Naive thymus-derived CD8-positive, alpha-beta T cell (primary cell): ENCODE measurements at places on chromosomes 4 and X.

DNA sequence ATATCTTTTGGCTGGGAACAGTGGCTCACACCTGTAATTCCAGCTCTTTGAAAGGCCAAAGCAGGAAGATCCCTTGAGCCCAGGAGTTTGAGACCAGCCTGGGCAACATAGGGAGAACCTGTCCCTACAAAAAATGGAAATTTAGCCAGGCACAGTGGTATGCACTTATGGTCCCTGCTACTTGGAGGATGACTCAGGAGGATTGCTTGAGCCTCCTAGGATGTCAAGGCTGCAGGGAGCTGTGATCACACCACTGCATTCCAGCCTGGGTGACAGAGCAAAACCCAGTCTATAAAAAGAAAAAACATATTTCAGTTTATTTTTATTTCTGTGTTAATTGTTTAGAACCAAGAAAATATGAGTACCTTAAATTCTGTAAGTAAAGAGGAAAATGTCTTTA lies 123.7 kb downstream of the CBR4 start:
- no peak overlapping the region for H3K4me3 ChIP-seq
- DNase-seq: no peak
- no peak overlapping the region for H3K27ac ChIP-seq
- no peaks in the 10 kb centered on the region for H3K4me1 ChIP-seq

GRCh38 chr4:52081216-52081615 lies 30.1 kb downstream of the SPATA18 start:
- H3K4me3 ChIP-seq: no peak overlapping the region
- no peak for DNase-seq
- H3K27ac ChIP-seq: no peak overlapping the region
- no peaks in the 10 kb centered on the region for H3K4me1 ChIP-seq
- no peaks in the 10 kb centered on the region for H3K36me3 ChIP-seq
- peaks cover 20% of the 10 kb centered on the region for H3K27me3 ChIP-seq

DNA sequence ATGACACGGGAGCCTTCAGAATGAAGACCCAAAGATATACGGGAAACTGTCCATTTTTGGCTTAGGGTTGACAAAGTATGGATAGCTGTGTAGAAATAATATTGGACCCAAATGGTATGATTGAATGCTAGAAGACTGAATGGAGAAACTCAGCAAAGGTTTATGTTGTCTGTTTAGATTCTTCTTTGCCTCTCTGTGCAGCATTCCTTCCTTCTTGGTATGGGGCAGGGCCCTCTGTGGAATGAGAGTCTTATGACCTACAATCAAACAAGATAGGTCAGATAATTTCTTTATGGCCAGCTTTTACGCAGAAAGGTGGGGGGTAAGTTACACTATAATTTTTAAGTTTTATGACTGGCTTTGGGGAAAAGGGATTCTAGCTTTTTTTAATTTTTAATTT lies 124.3 kb downstream of the PCDH10 start:
- H3K27me3 ChIP-seq: no peaks in the 10 kb centered on the region
- H3K4me3 ChIP-seq: no peak overlapping the region
- H3K4me1 ChIP-seq: no peaks in the 10 kb centered on the region

GRCh38 chr4:146437778-146438177 lies 84.0 kb downstream of the SLC10A7 start:
- DNase-seq: no peak
- H3K36me3 ChIP-seq: peaks cover 9% of the 10 kb centered on the region

DNA sequence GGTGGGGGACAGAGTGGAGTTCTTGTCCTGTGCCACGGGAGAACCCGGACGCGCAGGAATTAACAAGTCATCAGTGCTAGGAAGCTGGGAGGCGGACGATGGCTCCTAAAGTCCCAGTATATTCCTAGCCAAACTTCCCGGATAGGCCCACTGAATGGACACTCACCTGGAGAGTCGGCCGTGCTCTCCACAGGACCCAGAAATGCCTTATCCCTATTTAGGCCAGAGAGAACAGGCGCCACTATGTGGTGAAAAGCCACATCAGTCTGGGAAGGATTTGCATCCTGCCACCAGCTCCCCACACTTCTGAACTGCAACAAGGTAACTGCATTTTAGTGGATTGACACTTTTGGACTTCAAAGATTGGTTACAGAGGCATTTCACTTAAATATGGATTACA lies 1.1 kb downstream of the CFAP299 start:
- no peaks in the 10 kb centered on the region for H3K27me3 ChIP-seq
- H3K4me3 ChIP-seq: peak overlapping the region; percentile 86
- H3K27ac ChIP-seq: no peak overlapping the region
- no peaks in the 10 kb centered on the region for H3K36me3 ChIP-seq
- H3K4me1 ChIP-seq: peaks cover 3% of the 10 kb centered on the region

DNA sequence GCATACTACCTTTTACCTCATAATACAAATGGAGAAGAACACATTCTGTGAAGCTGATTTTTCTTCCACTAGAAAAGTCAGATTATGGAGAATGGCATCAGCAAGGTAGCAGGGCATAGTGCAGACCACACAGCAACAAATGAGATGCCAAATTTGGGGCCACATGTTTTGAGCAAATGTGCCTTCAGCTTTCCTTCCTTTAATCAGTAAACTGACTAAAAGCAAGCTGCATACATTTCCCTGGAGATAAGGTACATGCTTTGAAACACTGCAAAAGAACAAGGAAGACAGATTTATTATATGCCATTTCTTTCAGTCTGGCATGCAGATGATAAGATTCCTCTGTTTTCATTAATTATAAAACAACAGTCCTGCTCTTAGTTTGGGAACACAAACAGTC lies 67.1 kb upstream of the GUCY1A1 start:
- H3K4me3 ChIP-seq: no peak overlapping the region
- H3K4me1 ChIP-seq: no peaks in the 10 kb centered on the region
- H3K27me3 ChIP-seq: no peaks in the 10 kb centered on the region
- H3K36me3 ChIP-seq: no peaks in the 10 kb centered on the region

DNA sequence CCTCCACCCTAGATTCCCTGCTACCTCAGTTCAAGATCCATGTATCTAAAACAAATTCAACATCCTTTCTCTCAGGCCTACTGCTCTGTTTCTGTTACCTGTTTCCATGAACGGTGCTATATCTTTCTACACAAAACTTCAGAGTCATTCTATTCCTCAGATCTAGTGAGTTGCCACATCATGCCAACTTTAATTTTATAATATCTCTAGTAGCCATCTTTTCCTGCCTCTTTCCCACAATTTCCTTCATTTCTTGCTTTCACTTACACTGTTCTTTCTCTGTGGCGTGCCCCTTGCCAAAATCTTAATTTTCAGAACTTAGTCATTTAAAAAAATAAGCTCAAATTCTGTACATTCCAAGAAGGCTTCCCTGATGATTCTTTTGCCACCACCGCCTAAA lies 15.2 kb downstream of the GUCY1A1 start:
- DNase-seq: no peak
- H3K27me3 ChIP-seq: peaks cover 6% of the 10 kb centered on the region
- no peak overlapping the region for H3K27ac ChIP-seq
- H3K36me3 ChIP-seq: no peaks in the 10 kb centered on the region
- no peak overlapping the region for H3K4me3 ChIP-seq

DNA sequence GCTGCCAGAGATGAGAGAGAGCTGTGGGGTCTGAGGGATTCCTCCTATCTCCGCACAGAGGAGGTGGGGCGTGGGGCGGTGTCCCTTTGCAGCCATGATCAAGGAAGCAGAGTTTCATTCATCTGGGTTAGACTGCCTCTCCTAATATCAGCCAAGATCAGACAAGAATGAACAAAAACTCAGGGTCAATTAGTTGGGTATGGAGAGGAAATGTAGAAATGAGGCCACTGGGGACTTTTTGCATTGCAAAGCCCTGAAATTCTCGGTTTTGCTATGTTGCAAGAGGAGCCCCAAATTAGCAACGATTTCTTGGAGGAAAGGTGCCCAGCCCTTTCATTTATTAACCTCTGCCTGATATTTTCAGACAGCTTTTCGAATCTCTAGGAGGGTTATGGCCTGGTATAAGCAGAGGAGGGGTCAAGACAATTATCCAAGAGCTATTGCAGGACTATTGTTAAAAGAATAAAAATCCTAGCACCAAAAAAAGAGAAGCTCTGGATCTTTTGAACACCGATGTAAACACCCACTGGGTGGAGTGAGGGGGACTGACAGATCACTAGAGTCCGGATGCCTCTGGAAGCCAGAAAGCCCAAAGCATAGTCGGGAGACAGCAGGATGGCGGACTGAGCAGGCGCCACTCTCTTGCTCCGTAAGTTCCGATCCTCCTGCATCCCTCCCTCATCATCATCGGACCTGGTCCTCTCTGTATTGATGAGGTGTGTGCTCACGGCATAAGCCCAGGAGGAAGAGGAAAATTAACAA lies 34.4 kb upstream of the ACSL1 start:
- no peaks in the 10 kb centered on the region for H3K36me3 ChIP-seq
- H3K27me3 ChIP-seq: peaks cover 9% of the 10 kb centered on the region
- DNase-seq: no peak

DNA sequence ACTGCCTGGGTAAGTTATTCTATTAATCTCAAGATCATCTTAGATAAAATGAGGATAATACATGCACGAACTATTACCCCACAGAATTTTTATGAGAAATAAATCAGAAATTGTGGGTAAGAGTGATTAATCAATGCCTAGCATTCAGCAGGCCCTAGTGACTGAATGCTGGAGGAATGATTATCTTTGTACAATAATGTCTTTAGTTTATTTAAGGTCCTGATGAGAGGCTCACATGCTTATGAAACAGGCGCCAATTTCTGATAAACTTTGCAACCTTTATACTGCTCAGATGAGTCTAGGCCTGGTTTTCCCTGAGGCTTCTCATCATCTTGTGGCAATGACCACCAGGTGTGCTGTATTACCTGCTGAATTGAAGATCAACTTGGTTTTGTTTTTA lies 27.8 kb upstream of the BMP2K start:
- H3K36me3 ChIP-seq: no peaks in the 10 kb centered on the region
- H3K27ac ChIP-seq: no peak overlapping the region
- no peak for DNase-seq
- no peaks in the 10 kb centered on the region for H3K27me3 ChIP-seq
- H3K4me3 ChIP-seq: no peak overlapping the region

- H3K27me3 ChIP-seq: no peaks in the 10 kb centered on the region
- DNase-seq: no peak
- no peaks in the 10 kb centered on the region for H3K4me1 ChIP-seq
- no peaks in the 10 kb centered on the region for H3K36me3 ChIP-seq
These were observed 41.1 kb downstream of the NELFA start for GRCh38 chr4:1967512-1968149.

DNA sequence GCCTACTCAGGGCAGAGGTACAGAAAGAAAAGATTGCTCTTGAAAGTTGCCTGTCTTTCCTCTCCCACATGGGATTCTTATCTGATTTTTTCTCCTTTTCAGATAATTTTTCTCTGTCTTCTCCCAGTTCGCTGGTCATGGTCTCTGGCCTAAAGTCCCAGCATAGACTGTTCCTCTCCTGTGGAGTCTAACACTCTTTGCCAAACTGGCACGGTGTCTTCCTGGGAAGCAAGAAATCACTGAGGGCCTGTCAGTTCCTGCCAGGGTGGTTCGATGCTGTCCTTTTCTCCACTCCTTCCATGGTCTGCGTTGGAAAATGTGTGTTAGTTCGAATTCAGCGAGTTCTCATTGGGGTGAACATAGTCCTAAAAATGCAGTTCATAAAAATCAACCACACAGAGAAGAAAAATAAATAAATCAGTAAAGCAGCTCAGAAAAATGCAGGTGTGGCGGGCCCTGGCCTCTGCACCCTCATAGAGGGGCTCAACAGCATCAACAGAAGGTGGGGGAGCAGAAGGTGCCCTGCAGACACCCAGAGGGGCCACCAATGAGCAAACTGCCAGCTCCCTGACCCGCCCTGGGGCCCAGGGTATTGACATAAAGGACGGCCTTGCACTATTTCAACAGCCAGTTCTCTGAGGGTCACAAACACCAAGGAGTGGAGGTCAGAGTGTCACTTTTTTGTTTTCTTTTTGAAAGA lies 2.1 kb downstream of the RGN start:
- peaks cover 2% of the 10 kb centered on the region for H3K4me1 ChIP-seq
- no peak for DNase-seq
- no peak overlapping the region for H3K27ac ChIP-seq
- H3K4me3 ChIP-seq: no peak overlapping the region

GRCh38 chrX:3791449-3791848 lies 78.0 kb upstream of the PRKX start:
- no peak overlapping the region for H3K27ac ChIP-seq
- H3K4me1 ChIP-seq: no peaks in the 10 kb centered on the region
- no peaks in the 10 kb centered on the region for H3K36me3 ChIP-seq
- no peak for DNase-seq
- H3K27me3 ChIP-seq: no peaks in the 10 kb centered on the region

GRCh38 chrX:136221851-136222513 lies 29.2 kb downstream of the MAP7D3 start:
- DNase-seq: no peak
- H3K27ac ChIP-seq: no peak overlapping the region
- no peak overlapping the region for H3K4me3 ChIP-seq

DNA sequence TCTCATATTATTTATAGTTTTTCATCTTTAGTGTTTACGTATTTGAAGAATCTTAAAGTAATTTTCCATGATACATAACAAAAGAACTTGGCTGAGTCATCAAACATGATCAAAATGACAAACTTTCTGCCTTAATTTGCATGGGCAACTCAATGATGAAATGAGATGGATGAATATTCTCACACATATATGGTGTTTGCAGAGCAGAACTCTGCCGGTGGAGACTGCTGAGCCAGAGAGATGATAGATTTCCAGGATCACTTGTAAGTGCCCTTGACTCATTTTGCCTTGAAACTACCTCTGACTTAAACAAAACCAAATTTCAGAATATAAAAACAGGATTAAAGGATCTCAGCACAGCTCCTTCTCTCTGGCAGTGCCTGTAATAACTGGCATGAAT lies 38.2 kb downstream of the TRPC3 start:
- no peak overlapping the region for H3K4me3 ChIP-seq
- DNase-seq: no peak
- no peaks in the 10 kb centered on the region for H3K36me3 ChIP-seq
- H3K27ac ChIP-seq: no peak overlapping the region
- no peaks in the 10 kb centered on the region for H3K4me1 ChIP-seq

GRCh38 chr4:153028535-153028934 lies 92.4 kb downstream of the FHDC1 start:
- peaks cover 20% of the 10 kb centered on the region for H3K36me3 ChIP-seq
- peaks cover 2% of the 10 kb centered on the region for H3K4me1 ChIP-seq
- no peak overlapping the region for H3K4me3 ChIP-seq
- H3K27ac ChIP-seq: no peak overlapping the region
- DNase-seq: no peak
